ENCODE measurements at places on chromosomes 5 and 9.
A peak's percentile ranks its signal among the peaks of the same experiment; 100 is the strongest.

DNA sequence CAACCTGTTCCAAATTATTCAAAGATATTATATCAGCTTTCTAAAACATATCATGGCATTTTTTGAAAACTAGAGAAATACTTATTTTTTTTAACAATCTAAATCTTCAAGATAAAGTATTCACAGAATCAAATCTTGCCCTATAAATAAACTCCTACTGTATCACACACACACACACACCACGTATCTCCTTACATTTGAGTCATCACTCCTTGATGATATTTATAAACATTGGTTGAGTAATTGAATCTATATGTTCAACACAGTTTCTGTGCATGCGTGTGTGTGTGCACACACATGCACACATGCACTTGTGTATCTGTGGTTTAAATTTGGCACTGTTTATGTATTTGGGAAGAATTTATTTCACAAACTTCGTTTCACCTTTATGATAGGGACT lies 1716.4 kb downstream of the EFNA5 start:
- no peak for DNase-seq

- peak; percentile 7 for DNase-seq
These were observed 95.8 kb downstream of the ANKRD18B start for GRCh38 chr9:33619666-33620404.

DNA sequence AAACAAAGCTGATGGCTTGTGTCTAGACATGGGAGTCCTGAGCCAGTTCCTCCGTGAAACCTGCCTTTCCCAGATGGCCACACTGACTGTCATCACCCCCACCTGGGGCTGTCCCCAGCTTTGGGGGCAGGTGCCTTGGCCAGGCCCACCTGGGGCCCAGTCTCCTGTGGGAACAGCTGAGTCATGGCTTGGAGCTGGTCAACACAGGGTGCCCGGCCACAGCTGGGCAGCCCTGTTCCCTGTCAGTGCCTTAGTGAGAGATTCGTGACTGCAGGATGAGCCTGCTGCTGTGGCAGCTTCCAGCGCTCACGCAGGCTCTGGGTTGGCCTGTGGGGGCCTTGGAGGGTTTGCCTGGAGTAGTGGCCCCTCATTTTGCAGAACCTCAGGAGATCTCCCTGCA lies 56.5 kb downstream of the COL5A1 start:
- no peak for DNase-seq

DNA sequence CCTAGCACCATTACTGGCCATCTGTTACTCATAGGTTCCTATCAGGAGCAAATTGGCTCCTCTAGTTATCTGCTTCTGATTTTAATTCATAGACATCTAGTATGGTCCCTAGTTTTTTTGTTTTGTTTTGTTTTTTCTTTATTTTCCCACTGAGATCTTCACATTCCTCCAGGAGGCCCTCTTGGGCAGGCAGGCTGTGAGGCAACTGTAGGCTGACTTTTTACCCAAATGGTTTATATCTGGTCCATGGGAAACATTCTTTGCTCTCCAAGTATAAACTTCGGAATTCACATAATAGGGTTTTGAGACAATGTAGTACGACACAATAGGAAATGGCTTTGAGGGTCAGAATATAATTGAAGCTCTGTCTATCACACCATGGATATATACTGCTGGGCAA lies 250.9 kb upstream of the DAB2 start:
- no peak for DNase-seq

DNA sequence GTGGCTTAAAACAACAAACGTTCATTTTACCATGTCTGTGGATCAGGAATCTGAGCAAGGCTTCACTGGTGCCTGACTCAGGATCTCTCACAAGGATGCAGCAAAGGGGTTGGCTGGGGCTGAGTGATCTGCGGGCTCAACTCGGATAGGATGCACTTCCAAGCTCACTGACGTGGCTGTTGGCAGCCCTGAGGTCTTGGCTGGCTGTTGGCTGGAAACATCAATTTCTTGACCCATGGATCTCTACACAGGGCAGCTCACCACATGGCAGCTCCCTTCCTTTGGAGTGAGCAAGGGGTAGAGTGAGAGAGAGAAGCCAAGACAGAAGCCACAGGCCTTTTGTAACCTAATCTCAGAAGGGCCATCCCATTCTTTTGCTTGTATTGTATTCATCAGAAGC lies 202.1 kb downstream of the NXNL2 start:
- DNase-seq = no peak
